ENCODE measurements at places on chromosomes 5 and 9.

DNA sequence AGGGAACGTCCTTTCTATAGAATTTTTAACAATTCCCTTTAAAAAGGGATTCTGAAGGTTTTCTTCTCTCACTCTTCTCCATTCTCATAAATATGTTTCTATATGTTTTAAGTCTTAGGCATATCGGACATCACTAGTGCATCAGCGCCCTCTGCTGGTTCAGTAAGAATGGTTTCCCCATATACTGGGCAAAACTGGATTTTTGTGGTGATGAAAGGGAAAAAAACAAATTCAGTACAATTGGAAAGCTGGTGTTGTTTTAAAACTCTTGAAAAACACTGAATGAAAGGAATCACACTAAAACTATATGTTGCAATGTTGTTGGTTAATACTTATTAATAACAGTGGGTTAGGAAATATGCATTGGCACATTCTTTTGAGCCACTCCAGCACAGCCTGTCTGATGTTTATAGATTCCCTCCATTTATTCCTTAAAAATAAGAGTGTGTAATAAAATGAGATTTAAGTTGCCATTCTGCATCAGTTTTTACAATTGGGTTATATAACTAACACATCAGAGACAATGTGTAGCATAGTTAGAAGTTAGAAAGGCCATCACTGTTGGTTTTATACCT is 15.8 kb downstream of the CWC27 start:
- peak; percentile 12 for DNase-seq

DNA sequence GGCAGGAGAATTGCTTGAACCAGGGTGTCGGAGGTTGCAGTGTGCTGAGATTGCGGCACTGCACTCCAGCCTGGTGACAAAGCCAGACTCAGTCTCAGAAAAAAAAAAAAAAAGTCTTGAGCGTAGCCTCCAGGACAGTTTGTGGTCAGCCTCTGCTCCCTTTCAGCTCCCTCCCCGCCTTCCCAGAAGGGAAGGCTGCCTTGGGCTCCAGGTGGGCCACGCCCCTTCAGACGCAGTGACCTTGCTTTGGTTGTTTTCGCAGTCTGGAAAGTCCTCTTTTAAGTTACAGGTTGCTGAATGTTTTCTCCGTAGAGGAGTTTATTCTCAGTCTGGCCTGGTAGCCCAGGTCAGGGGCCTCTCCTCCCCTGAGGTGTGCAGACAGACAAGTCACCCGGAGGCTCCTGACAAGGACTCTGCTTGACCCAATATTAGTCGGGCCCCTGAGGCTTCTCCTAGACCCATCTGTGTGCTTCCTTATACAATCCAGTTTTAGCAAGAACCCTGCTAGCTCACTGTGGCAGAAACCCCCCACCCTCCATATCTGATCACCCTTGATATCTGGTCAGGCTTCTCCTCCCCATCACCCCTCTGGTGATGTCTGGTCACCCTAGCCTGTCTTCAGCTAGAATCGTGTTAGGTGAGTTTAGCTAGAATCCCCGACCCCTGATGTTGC is 31.6 kb upstream of the N4BP3 start:
- DNase-seq, result no peak

DNA sequence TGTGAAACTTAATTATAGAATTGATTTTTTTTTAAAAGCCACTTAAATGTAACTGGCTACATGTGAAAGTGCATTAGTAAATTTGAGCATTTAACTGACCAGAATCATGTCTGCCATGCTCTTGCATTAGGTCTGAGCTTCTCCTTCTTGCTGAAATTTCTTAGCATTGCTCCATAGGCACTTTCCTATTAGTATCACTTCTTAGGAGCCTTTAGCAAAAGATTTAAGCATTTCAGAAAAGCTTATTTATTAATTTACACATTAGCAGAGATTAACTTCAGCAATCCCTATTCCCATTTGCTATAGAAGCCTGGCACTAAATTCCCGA is 211.0 kb downstream of the SNX18 start:
- DNase-seq, result no peak

GRCh38 chr5:175219366-175219765 is 224.6 kb downstream of the DRD1 start:
- no peak for DNase-seq

DNA sequence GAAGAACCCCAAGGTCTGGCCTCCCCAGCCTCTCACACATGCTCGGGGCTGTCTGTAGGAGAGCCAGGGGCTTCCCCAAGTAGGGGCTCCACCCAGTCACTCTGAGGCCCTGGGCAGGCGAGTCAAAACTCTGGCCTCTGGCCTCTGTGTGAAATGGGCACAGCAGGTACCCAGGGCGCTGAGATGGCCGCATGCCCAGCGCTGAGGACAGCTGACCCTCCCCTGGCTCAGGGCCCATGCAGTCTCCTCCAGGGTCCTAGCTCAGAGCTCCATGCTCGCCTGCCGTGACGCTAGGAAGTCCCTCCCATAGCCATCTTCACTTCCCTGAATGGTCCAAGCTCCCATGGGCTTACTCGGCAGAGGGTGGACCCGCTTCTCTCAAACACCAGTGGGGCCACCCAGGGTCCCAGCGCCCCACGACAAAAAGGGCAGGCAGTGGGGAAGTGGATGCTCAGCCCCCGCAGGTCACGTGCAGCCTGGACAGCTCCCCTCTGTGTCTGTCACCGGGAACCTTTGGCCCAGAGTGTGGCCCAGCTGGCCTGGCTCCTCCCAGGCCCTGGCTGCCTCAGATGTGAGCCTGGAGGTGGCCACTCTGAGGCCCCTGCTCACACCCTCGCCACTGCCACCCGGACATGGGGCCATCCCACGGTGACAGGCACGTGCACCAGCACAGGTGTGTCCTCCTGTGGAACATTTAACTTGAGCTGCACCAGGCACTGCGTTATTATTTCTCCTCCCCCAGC is 12.2 kb upstream of the VAV2 start:
- DNase-seq, result no peak

- DNase-seq, result no peak
Measured at GRCh38 chr5:57335092-57335660, 147.4 kb downstream of the ACTBL2 start.

- no peak for DNase-seq
Measured at GRCh38 chr5:132219289-132219970, 8.2 kb downstream of the P4HA2 start.

- no peak for DNase-seq
Measured at GRCh38 chr5:125004009-125004408, 257.6 kb upstream of the ZNF608 start.

- no peak for DNase-seq
Measured at GRCh38 chr5:52043543-52043942, 660.3 kb downstream of the ISL1 start.

DNA sequence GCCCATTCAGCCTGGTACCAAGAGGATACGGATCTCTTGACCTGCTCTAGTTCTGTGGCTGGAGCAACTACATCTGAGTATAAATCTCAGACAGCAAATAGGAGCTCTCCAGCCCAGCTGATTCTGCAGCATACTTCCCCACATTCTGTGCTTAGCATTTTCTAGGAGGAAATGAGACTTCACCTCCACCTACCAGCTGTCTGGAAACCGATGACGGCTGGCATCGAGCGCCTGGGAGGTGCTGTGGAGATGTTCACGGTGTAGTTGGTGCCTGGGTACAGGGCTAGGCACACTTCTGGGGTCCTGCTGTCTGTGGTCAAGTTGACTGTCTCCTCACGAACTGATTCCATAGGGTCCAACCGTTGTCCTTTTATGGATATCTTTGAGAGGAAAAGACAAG is 63.6 kb downstream of the SUSD1 start:
- DNase-seq, result no peak

DNA sequence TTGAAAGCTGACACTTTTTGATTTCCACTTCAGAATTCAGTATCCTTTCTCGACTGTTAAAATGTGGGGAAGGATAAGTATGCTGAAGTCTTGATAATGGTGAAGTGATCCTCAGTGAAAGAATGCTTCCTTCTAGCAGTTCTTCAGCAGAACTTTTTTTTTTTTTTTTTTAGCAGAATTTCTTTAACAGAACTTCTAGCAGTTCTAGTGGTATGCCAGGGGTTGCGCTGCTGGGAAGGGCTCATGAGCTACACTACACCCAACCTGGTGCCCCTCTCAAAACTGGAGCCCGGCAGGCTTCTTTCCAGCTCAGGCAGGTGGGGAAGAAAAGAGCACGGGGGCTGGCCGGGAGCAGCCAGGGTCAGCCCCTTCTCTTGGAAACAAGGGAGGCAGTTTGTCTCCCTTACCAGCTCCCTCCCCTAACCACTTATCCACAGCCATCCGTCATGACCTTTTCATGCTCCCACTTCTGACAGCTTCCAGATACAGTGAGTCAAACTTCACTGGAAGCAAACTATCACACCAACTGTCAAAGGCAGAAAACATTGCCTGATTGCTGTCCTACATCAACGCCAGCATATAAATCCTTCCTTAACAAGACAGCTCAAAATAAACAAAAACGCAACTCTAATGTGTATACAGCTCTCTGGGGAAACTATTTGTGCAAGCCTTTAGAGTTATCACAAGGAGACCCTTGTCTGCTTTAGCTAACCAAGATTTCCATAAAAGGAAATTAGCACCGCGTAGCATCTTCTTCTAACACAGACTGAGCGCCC is 211.5 kb downstream of the GAPVD1 start:
- DNase-seq, result no peak

DNA sequence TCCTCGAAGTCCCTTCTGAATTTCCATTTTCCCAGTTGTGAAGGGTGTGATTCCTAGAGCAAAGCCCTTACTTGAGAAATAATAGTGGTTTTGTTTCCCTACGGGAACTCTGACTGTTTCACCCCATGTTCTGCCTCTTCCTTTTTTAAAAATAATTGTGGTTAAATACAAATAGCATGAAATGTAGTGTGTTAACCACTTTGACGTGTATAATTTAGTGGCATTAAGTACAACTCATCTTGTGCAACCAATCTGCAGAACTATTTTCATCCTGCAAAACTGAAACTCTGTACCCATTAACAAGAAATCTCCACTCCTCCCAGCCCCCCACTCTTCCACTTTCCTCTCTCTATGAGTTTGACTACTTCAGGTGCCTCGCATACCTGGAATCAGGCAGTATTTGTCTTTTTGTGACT is 35.6 kb upstream of the HAND1 start:
- DNase-seq, result no peak

- no peak for DNase-seq
Measured at GRCh38 chr5:124628721-124629596, 117.5 kb downstream of the ZNF608 start.

DNA sequence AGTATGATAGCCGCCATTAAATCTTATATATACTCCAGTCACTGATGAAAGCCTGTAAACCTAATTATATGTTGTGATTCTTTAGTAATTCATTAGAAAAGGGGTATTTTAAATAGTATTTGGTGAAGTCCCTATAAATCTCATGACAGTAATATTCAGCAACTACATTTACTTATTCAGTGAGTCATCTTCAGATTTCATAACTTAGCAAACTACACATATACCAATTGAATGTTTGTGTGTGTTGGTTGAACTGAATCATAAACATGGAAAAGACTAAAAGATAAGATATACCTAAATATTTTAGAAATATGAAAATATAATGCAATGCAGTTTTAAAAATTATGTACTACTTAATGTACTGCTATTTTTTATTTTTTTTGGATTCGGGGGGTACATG is 1050.4 kb downstream of the MAT2B start:
- DNase-seq, result no peak

GRCh38 chr5:88515881-88516819 is 247.5 kb upstream of the TMEM161B start:
- DNase-seq, result no peak

- DNase-seq, result peak; percentile 41
Measured at GRCh38 chr9:115593587-115594091, 475.7 kb upstream of the TNC start.

GRCh38 chr9:16364347-16364746 is 506.1 kb downstream of the BNC2 start:
- no peak for DNase-seq

DNA sequence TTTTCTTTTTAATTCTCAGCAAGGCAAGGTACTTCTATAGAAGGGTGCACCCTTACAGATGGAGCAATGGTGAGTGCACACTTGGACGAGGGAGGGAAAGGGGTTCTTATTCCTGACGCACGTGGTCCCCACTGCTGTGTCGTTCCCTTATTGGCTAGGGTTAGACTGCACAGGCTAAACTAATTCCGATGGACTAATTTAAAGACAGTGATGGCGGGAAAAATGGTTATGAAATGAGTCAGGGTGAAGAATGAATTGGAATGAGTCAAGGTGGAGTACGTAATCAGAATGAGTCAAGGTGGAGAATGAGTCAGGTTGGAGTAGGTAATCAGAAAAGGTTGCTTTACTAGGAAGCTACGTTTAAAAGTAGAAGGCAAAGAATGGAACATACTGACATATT is 2.1 kb upstream of the HMGCS1 start:
- no peak for DNase-seq

DNA sequence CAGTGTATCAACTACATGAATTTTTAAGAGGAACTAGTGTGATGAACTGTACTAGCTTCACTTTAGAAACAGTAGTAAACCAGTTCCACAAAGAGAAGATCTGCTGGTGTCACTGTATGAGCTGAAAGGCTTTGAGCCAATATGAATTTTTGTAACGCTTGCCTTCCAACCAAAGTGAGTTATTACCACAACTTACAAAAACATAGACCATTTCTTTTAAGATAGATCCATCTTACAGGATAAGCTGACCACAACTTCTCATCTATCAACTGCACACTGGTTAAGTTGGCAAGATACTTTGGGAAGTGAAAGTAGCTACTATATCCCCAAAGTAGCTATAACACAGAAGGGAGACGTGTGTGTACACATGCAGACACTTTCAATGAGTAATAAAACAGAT is 849.6 kb upstream of the DMAC1 start:
- no peak for DNase-seq

DNA sequence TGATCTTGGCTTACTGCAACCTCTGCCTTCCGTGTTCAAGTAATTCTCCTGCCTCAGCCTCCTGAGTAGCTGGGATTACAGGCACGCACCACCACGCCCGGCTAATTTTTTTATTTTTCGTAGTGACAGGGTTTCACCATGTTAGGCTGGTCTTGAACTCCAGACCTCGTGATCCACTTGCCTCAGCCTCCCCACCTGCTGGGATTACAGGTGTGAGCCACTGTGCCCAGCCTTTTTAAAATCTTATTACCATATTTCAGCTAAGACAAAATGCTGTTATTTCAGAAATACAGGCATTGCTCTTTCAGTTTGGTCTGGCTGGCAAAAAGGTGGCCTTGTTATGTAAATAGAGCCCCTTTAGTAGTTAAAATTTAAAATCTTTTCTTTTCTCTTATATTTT is 46.9 kb upstream of the GLDC start:
- DNase-seq, result no peak
